ENCODE measurements at places on chromosomes 7 and 10.

DNA sequence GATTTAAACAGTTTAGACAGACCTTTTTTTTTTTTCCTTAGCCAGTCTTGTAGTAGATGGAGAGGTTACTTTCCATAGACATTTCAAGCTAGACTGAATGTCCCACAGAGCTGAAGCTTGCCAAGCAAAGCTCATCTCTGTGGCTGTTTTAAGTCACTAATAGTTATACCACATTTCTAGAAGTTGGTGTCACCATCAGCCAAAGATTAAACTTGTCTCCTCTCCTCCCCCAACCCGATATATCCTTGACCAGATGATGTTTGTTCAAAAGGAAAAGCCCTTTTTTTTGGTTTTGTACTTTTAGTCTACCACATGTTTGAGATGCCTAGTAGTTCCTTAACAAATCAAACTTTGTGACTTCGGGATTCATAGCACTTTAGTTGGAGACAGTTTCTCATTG, 66.1 kb downstream of the ADD3 start:
- no peak for DNase-seq

- no peak for DNase-seq
Observed at GRCh38 chr10:117214401-117214800, 17.1 kb downstream of the KCNK18 start.

- DNase-seq, result no peak
Observed at GRCh38 chr10:29319205-29319781, 30.4 kb downstream of the LYZL1 start.

GRCh38 chr10:111551001-111551400, 474.2 kb downstream of the ADRA2A start:
- DNase-seq, result no peak

DNA sequence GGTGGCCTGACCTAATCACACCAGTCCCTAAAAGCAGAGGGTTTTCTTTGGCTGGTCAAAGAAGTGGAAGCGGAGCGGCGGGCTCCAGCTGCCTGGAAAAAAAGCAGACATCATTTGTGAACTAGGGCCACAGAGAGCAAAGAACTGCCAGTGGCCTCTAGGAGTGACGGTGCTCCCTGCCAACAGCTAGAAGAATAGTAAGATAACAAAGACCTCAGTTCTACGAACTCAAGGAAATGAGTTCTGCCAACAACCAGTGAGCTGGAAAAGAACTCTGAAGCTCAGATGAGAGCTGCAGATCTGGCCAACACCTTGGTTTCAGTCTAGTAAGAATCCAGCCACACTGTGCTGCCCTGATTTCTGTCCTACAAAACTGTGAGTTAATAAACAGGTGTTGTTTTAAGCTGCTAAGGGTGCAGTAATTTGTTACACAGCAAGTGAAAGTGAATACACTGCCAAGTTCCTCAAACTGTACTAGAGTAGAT, 178.0 kb downstream of the SRPK2 start:
- DNase-seq, result no peak

DNA sequence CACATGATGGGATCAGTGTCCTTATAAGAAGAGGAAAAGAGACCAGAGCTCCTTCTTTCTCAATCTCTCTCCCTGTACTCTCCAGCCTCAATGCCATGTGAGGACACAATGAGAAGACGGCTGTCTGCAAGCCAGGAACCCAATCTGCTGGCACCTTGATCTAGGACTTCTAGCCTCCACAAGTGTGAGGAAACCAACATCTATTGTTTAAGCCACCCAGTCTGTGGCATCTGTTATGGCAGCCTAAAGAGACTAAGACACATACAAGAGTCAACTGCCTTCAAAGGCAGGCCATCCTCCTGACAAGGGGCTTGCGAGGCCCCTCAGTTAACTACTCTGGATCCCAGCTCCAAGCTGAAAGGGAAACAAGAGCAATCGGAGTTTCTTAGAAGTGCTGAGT, 218.2 kb upstream of the FRMD4A start:
- DNase-seq, result no peak

GRCh38 chr10:114038819-114039218, 4.8 kb upstream of the ADRB1 start:
- DNase-seq, result no peak

GRCh38 chr10:103241262-103242011, 4.2 kb upstream of the RPEL1 start:
- DNase-seq, result no peak

- DNase-seq, result no peak
Observed at GRCh38 chr7:84175461-84175860, 19.1 kb downstream of the SEMA3A start.

- DNase-seq, result no peak
Observed at GRCh38 chr7:17680943-17681351, 259.3 kb downstream of the SNX13 start.

GRCh38 chr7:26147030-26147429, 5.0 kb upstream of the NFE2L3 start:
- DNase-seq, result no peak

DNA sequence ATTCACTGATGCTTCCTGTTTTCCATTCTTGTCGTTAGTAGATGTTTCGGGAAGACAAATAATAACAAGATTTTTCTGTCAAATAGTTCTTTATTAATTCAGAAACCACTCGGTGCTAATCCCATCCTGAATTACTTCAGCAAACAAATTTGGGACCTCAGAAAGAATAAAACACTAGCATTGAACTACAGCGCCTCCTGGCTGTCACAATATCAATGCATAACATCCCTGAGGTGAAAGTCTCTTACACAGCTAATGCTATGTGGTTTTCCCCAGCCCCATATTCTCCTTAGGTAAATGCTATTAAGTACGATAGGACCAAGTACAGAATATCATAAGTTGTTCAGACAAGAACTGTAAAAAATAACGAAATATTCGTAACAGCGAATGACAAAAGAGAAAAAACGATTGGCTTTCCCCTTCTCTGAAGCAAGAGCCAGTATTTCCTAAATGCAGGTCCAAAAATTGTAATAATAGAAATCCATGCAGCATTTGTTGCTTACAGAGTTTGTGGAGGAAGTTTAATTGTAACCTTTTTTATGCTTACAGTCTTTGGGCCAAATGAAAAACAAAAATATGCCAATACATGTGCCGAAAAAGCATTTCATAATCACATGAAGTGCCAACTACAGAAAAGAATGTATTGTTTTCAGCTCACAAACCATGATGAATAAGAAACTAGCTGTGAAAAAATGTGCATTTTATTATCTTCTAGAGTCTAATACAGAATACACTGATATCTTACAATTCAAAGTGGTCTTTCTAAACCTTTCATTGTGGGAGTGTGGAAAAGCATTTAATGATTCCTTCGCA, 47.3 kb downstream of the MYPN start:
- DNase-seq, result peak; percentile 18

DNA sequence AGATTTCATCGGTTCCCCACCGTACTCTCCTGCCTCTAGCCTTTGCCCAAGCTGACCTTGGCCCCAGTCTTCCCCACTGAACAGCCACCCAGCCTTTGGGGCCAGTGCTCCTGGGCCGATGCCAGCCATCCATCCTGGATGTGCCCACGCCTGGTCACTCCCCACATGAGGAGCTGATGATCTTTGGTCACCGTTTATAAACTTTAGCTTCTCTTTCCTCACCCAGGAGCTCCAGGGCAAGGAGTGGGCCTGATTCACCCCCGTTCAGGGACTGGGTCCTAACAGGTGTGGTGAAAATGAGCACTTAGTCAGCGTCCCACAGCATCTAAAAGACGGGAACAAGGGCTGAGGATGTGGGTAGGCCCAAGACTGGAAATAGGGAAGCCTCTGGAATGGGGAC, 22.9 kb downstream of the GTF2IRD1 start:
- no peak for DNase-seq

DNA sequence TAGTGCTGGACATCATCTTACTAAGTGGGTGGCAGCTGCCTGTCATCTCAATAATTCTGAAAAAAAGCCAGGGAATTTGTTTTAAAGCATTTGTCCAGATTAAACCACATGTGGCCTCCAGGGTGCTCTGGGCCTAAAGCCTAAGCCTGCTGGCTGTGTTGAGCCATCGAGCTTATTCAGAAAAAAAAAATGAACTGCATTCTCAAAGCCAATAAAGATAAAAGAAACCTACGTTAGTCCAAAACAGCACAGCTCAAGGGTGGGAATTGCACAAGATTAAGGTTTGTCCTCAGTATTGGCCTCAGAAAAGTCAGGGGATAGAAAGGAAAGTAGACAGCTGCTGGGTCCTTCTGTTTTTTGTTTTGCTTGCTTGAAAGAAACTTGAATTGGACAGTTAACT, 22.6 kb upstream of the PRTFDC1 start:
- no peak for DNase-seq

DNA sequence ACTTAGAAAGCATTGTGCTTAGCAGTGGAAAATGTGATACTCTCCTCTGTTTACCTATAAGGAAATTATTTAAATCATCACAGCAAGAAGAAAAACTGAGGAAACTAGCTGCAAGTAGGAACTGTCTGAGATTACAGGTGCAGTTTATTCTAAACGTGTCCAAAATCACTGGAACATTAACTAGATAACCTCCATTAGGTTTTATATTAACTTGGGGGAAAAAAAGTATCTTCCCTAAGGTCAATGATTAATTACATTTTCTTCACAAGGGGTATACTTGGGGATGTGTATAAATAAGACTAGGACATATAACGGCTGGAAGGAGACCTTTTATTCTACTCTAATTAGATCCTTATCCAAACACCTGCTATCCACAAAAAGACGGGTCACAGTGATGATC, 3.7 kb downstream of the GOT1 start:
- DNase-seq, result no peak

GRCh38 chr7:118969370-118969769, 744.9 kb downstream of the ANKRD7 start:
- no peak for DNase-seq

DNA sequence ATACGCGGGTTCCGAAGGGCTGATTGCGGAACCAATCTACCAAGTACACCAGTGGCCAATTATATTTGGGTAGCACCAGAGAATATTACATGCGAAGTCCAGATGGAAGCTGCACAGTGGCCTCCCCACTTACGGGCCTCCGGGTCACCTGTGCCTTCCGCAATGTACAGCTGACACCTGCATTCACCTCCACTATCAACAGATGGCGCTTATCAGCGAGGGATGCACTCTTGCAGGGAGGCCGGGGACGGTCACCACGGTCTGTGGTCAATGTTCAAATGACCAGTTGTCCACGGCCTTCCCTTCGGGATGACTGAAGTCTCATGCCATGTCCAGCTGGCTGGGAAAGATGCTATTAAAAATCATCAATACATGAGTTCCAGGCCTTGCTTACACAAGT, 47.6 kb downstream of the SLIT1 start:
- DNase-seq, result no peak

- no peak for DNase-seq
Observed at GRCh38 chr10:105742184-105742583, 1101.1 kb downstream of the SORCS3 start.

- no peak for DNase-seq
Observed at GRCh38 chr10:48523820-48524758, 80.8 kb downstream of the ARHGAP22 start.

DNA sequence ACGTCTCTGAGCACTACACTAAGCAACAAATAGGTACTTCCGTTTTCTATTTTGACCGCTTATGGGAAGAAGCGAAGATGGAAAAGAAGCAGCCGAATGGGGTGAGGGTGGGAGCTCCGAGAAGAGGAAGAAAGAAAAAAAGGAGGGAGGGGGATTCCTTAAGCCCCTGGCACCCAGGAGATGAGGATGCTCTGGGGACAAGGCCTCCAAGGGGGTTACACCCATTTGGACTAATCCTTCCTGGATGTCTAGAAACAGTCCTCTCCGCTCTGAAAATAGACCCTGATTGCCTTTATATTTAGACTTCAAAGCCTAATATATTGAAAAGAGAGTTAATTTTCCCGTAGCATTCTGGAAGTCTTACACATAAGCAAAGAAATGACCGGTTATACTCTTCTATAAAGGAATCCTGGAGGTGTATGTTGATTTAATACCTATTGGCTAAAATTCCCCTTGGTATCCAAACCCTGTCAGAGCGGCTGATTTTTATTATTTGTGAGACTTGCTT, 676 bp upstream of the HTR7 start:
- DNase-seq, result no peak

- no peak for DNase-seq
Observed at GRCh38 chr7:92768501-92769393, 67.6 kb downstream of the CDK6 start.

DNA sequence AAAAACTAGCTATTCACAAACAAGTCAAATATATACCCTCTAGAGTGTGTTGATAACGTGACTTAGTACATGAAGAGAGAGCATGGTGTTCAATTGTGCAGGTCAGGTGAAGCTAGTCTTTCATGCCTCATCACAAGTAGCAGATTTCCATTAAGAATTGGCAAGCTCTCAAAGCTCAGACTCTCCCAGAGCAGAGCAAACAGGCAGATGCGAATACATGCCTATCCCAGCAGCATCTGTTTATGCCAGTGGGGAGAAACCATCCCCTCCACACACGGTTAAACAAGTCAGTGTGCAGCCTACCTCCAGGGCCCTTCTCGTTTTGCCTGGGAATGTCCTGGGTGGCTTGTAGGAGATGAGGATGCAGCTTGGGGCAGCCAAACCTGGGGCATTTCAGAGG, 532.5 kb upstream of the C7orf33 start:
- no peak for DNase-seq

- no peak for DNase-seq
Observed at GRCh38 chr7:22879709-22880306, 57.2 kb upstream of the TOMM7 start.

DNA sequence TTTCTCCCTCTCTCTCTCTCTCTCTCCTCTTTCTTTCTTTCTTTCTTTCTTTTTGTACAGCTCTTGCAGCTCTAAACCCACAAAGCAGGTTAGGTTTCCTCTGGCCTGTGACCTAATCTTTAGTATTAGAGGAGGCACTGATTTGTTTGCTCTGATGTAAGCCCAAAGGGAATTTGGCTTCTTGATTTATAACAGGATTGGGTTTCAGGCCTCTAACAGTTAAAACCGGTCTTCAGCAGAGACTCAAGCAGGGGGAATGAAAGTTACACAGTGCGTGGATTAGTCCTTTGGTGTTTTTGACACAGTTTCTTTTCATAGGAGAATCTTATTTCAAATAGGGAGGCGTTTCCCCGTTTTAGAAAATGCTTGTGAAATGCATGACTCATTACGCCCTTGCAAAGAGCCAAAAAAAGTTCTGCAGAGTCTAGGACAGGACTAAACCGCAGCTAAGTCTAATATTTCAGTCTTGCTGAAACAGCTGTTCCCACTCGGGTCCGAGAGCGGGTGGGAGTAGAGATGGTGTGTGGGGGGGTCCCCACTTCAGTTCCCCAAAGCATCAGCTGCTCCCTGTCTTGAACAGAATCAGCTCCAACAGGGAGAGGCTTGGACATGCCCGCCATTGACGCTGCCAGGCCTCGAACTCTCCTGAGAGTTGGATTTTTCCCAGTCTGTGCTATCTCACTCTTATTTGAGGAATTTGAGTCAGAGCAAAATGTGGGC, 296.5 kb upstream of the PITRM1 start:
- no peak for DNase-seq

- no peak for DNase-seq
Observed at GRCh38 chr7:98949336-98950044, 71.2 kb downstream of the TRRAP start.

- no peak for DNase-seq
Observed at GRCh38 chr10:70465278-70465677, 13.3 kb upstream of the PALD1 start.

GRCh38 chr10:55966101-55966500, 395.0 kb downstream of the ZWINT start:
- no peak for DNase-seq

GRCh38 chr10:117536072-117536865, 6.3 kb upstream of the EMX2 start:
- DNase-seq, result no peak
